Endothelial cell of umbilical vein (primary cell): ENCODE measurements at places on chromosomes 1 and 21. TPM values are rescaled to one million over a fixed set of nuclear protein-coding genes. Genes with fewer than 3 reads are reported as not detected.

CADM3 gene
- total RNA-seq = 2.7 and 4.1 TPM in 2 replicates

ARHGEF10L gene
- 4.3 and 5.2 TPM in 2 replicates for total RNA-seq

KCNK2 gene
- 0.18 and 0.46 TPM in 2 replicates for total RNA-seq

GRCh38 chr1:12407050-12407961, 177.5 kb downstream of the VPS13D start:
- peak; percentile 91 for DNase-seq

DNA sequence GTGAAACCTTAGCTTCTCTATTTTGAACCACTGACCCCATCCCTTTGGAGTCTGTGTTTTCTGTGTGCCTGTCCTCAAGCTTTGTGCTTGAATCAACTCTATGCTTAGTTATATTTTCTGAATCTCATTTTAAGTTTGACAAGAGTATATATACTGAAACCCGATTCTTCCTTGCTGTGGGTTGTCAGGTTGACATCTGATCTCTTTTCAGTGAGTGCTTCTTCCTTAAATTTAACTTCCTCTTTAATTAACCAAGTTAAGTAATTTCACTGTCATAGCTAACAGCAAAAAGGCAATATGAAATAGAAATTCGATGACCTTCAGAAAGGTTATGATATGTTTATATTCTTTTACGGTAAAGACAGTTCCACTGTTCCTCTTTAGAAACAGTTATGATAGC, 69.4 kb downstream of the C1orf21 start:
- DNase-seq = no peak

DNA sequence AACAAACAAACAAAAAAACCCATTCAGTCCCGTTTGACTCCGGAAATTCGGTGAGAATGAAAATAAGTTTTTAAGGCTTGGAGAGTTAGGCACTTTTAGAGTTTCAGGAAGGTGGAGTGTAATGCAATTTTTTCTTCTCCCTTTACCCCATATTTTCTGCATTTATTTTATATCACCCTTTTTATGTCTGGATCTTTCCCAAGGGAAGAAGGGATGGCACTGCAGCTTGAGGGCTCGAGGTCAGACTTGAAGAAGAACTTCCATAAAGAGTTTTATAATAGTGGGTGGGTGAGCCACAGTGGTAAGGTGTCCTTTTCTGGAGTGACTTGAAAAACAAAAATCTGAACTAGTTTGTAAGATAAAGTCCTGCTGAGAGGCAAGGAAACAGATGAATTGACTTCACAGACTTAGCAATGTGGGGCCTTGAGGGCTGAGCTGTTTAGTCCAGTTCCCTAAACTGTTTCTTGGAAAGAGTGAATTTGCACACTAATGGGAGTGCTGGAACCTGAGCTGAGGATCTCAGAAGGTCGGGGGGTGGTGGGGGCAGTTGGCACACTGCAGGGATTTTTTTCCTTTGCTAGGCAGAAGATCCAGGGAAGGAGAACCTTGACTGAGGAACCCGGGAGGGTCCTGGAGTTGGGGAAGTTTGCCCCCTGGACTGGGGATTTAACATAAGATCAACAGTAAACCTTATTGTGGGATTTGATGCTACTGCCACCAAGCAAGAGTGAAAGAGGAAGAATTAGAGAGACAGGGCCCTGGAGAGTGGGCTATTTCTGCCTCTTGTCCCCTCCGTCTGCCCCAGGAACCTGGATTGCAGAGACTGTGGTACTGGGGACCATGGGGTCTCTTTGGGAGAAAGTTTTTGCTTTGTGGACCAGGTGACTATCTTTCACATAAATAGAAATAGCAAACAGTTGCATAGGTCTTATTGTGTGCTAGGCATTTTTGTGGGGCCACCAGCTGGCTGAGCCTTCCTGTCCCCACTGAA, 1.8 kb upstream of the MEX3A start:
- DNase-seq = no peak

DNA sequence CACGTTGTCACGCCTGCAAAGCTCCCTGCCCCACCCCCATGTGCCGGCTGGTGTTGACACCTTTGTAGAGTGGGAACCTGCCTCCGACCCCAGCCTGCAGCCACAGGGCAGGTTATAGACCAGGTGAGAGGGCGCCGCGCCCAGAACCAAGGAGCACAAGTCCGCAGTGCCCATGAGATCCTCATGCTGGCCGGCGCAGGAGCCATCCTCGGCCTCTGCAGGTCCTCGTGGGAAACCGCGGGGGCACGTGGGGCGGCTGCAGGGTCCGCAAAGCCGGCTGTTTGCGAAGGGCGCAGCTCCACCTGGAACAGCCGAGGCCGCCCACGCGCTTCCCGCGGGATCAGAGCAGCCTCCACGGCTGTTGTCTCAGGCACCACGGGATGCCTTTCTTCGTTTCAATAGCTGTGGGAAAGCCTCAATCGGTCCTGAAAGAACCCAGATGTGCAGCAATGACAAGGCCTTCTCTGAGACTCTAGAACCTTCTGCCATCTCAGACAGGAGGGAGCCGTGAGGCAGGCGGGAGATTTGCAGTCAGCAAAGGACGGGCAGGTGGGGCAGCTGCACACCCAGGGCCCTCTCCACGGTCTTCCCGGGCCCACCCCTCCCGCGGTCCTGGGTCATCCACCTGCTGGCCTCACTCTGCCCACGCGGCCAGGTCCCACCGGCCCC, 29.9 kb downstream of the POFUT2 start:
- no peak for DNase-seq

GRCh38 chr1:61399199-61399598, 316.8 kb downstream of the NFIA start:
- DNase-seq = no peak
